ENCODE measurements at places on chromosomes 6 and 20.

GRCh38 chr20:52035498-52035897, 156.1 kb downstream of the ZFP64 start:
- DNase-seq: no peak

DNA sequence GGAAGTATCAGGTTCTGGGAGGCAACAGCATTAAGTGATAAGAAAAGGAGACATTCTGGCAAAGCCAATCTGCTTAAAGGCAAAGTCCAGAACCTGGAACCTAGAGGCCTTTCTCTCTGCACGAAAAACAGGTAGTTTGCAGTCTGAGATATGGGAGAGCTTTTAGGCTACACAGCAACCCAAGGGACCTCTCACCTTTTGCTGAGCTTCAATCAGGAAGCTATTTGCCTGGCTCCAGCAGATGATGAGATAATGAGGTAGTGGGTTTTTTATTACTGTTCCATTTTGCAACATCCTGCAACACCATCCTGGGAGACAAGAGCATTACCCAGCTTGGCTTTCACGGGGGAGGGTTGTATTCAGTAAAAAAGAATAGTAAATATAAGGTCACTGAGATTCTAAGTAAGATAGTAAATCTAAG, 143.1 kb downstream of the ADGRG6 start:
- DNase-seq: no peak

- no peak for DNase-seq
Measured at GRCh38 chr6:144344646-144345045, 59.5 kb downstream of the UTRN start.

- no peak for DNase-seq
Measured at GRCh38 chr20:23058240-23058639, 8.8 kb upstream of the THBD start.

GRCh38 chr6:70396796-70397729, 16.2 kb upstream of the FAM135A start:
- DNase-seq: no peak

GRCh38 chr20:24949756-24950127, 673 bp downstream of the CST7 start:
- no peak for DNase-seq

DNA sequence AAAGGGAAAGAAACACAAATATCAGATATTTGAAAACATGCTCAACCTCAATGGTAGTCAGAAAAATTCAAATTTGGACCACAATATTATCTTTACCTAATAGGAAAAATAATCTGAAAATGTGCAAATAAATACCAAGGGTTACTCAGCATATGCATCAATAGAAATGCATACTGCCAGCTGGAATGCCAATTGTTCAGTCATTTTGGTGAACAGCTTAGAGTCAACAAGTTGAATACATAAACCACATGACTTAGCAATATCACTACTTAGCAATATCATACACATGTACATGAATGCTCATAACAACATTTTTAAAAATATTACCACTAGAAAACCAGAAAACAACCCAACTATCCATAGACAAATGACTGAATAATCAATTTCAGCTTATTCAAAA, 212.7 kb downstream of the PTPRK start:
- no peak for DNase-seq

- DNase-seq: peak; percentile 79
Measured at GRCh38 chr6:110944681-110945151, 13.8 kb upstream of the GTF3C6 start.

DNA sequence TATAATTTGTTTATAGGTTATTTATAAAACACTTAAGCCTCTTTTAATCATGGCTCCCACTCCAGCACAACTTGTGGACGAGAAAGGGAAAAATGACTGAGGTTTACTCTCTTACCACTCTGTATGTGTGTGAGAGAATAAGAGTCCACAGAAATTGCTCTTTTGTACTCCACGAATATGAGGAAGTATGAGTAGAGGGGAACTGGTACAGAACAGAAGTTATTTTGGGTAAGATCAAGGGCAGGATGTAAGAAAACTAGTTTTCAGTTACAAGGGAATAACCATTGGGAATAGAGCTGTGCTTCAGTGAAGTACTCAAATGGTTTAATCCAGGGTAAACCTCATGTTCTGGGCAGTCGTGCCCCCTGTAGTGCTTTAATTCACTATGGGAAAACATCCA, 72.6 kb downstream of the REV3L start:
- DNase-seq: no peak

DNA sequence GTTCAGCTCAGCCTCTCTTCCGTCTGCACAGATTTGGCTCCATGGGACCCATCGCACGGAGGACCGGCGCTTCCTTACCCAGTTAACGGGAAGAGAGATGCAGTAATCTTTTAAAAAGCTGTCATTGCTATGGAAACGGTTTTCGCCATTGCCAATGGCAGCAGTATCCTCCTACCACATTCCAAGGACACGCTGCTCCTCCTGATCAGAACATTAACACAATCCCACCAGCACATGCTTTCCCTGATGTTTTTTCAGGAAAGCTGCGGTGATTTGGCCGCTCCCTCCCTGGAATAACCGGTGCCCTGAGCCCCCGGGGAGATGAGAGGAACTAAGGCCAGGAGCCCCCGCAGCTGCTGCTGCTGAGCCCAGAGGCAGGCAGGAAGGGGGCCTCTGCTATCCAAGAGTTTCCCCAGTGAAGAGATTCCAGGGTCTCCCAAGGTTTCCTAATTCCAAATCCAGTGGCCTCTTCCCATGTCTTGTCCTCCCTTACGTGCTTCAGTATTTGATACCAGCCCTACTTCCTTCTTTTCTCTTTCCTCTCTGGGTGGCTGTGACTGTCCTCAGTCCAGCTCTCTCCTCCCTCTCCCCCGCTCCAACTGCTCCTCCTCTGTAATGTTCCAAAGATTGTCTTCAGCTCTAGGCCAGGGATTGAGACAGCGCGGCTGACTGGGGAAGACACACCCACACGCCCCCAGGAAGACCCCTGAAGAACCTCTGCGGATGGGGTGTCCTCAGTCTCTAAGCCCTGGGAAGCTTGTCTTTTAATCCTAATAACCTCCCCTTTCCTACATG, 2.6 kb downstream of the BNIP5 start:
- DNase-seq: peak; percentile 44

- peak; percentile 84 for DNase-seq
Measured at GRCh38 chr20:38167851-38168760, 3.0 kb upstream of the TGM2 start.

GRCh38 chr6:109978174-109979032, at the start of gene GPR6:
TSS of gene GPR6 (plus strand) at chr6:109978311. CDS start at chr6:109979113, 802 bp downstream.
- DNase-seq: peak; percentile 81

DNA sequence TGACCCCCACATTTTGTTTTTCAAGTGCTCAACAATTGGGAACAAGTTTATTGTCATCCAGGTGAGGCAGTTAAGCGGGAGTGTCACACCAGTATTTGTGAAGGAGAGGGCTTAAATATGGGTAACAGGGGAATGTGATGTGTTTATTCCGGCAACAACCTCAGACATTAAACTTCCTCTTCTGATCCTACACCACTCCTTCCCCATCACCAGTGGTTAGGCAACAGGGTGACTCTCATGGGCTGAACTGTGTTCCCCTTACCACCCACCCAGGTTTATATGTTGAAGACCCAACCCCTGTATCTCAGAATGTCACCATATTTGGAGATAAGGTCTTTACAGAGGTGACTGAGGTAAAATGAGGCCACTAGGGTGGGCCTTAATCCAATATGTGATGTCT, 52.1 kb upstream of the RNF182 start:
- no peak for DNase-seq

DNA sequence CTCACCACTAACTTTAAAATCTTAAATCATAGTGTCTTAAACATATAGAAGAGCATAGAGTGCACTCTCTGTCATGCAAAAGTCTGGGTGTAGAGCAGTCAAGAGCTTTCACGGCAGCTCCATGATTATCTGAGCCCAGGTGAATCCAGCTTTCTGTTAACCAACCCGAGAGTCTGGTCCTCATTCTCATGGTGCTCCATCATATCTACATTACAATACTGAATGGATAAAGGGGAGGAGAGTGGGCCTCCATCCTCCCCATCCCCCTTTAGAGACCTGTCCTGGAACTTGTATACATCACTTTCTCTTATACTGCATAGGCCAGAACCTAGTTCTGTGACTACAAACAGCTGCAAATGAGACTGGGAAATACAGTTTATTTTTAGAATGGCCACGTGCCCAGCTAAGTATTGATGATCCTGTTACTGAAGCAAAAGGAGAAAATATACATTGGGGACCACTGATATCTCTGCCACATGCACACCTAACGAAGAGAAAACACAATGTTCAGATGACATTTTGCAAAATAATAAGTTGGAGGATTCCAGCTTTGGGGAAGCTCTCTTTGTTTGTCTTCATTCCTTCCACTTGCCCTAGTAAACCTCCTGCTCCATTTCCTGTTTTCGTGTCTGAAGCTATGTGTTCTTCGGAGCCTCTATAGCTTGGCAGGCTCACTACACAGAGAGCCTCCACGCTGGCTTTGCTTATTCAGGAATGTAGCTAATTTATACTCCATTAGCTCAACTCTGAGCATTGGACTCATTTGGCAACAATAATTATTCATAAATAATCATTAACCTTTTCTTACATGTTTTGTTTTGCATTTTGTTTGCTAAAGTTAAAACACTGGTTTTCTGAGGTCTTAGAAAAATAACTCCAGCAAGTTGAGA, 110.1 kb downstream of the IYD start:
- no peak for DNase-seq

DNA sequence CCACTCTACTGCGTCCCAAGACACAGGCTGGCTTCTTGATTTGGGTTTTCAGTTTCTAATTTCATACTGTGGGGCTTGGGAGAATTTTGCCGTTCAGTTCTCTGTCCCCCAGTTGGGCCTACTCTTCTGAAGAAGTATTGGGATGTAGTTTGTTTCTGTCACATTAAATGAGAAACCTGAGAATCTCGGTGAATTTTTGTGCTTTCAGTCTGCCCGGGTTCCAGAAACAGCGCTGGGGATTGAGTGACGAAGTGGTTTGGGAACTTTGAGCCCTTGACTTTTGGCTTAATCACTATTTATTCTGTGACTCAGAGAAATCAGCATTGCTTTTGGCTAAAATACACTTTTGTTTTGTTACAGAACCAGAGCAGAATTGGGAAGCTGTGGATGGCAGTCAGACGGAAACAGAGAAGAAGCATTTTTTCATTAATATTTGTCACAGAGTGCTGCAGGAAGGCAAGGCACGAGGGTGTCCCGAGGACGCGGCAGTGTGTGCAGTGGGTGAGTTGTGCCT, 74.0 kb downstream of the IGF2R start:
- peak; percentile 72 for DNase-seq

- no peak for DNase-seq
Measured at GRCh38 chr6:142246960-142247359, 54.8 kb upstream of the ADGRG6 start.

GRCh38 chr6:155351273-155352129, 37.2 kb upstream of the TFB1M start:
- DNase-seq: no peak

DNA sequence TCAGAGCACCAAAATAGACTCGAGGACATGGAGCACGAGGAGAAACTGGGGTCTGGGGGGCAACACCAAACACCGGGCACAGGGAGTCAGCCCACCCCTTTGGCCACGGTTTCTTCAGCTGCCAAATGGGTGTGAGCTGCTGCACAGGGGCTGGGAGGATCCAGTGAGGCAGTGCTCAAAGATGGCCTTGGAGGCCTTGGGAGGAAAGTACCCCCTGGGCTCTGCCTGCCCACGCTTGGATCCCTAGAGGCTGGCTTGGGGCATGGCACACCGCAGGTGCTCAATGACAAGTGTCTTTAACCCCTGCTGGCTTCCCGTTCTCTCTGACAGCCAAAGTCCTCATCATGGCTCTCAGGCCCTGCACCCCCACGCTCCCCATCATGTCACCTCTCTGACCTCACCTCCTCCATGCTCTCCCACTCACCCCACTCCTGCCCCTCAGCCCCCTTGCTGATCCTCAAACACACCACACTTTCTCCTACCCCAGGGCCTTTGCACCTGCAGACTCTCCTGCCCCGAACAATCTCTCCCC, 190.3 kb downstream of the ANKRD60 start:
- no peak for DNase-seq

GRCh38 chr6:140032189-140032588, 657.7 kb upstream of the CITED2 start:
- DNase-seq: no peak

- no peak for DNase-seq
Measured at GRCh38 chr20:50385733-50386640, 124.2 kb upstream of the PTPN1 start.

DNA sequence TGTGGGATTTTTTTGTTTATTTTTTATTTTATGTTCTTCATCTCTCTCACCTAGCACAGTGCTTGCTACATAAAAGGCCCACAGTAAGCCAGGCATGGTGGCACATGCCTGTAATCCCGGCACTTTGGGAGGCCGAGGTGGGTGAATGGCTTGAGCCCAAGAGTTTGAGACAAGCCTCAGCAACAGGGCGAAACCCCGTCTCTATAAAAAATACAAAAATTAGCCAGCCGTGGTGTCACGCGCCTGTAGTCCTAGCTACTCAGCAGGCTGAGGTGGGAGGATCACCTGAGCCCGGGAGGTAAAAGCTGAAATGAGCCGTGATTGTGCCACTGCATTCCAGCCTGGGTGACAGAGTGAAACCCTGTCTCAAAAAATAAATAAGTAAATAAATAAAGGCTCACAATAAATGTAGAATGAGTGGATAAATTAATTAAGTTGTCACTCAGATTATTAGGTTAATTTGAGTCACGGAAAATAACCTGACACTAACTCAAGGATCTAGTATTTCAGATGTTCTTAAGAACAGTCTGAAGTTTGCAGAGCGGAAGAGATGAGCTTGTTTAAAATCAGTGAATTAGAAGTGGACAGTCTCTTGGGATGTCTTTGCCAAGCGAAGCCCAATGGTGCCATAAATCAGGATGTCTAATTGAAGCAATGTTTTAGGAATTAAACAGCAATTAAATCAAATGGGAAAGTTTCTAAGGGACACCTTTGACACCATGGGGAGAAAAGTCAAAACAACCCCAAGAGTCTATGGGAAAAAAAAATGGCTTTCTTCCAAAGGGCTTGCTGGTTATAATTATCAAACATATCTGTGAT, 214.4 kb downstream of the ZNF217 start:
- DNase-seq: no peak

DNA sequence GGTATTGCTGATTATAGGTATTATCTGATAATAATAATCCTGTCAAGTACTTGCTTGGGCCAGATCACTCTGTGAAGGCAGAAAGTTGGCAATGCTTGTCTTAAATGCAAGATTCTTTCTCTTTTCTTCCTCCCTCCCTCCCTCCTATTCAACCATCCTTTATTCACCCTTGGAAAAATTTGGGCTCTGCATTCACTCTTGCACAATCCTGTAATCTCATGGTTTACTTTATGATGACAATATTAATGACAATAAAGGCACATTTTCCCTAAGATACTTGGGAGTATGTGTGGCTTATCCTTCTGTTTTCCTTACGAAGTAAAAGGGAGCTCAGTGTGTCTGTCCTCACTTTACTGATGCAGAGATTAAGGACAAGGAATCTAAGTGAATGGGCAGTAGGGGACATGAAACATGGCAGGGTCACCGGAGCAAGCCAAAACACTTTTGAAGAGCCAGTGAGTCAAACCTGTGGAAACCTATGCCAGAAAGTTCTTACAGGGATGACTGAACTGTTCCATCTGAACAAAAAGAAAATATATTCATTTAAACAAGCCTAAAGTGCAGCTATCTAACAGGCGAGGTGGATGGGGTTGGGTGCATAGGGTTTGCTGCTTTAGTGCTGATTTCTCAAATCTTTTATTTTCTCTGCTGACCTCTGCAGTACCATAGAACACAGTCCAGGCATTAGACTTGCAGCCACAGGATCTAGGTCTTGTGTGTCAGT, 14.6 kb upstream of the RIPOR2 start:
- DNase-seq: no peak

- no peak for DNase-seq
Measured at GRCh38 chr20:39059036-39059435, 96.9 kb downstream of the DHX35 start.

- DNase-seq: no peak
Measured at GRCh38 chr6:35224720-35225119, 11.0 kb downstream of the SCUBE3 start.
